HCEC 1CT (cell line): ENCODE measurements at places on chromosomes 4 and X.

DNA sequence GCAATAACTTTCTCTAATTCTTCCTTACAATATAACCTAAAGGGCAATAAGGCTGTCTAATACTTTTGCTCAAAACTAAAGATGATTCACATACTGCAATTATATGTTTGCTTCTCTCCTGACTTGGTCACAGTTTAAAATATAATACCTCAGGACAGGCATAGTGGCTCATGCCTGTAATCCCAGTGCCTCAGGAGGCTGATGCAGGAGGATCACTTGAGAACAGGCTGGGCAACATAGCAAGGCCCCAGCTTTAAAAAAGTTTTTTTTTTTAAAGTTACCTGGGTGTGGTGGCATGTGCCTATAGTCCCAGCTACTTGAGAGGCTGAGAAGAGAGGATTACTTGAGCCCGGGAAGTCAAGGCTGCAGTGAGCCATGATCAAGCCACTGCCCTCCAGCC lies 229.7 kb upstream of the GALNT7 start:
- no peak for DNase-seq

- DNase-seq, result no peak
These were observed 22.4 kb downstream of the FAM53A start for GRCh38 chr4:1661695-1662094.

GRCh38 chr4:88697141-88697540 lies 488 bp downstream of the NAP1L5 start:
- DNase-seq, result peak; percentile 2

DNA sequence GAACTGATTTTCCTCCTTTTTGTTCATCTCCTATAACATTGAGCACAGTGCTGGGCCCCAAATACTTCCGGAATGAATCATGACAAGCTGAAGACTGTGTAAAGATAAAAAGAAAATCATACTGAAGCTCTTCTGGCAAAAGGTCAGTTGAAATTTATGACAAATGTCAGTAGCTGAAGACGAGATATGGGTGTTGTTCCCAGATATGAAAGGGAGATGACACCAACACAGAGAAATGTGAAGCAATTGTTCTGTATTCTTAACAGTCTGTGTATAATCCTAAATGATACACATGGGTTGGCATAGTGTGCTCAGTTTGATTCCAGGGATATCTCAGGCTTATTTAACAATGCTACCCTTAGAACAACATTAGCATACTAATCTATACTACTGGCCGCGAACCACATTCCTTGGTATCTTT lies 170.5 kb upstream of the PITX2 start:
- DNase-seq, result no peak

DNA sequence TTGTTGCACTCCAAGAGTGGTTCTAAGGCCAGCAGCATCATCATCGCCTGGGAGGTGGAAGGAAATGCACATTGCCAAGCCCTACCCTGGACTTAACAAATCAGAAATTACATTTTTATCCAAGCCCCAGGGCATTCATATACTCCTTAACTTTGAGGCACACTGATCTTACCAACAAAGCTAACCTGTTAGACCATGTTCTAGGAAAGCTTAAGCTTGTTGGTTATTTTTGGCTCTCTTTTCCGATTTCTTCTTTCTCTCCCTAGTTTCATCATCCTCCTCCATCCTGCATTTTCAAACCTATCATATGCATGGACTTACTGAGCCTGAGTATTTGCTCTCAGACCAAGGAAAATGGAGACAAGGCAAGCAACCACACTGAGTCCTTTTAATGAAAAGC lies 133.4 kb downstream of the OPHN1 start:
- no peak for DNase-seq

- DNase-seq, result no peak
These were observed 946 bp downstream of the ANXA3 start for GRCh38 chr4:78552389-78553042.

- no peak for DNase-seq
These were observed 53.3 kb upstream of the LNX1 start for GRCh38 chr4:53644607-53645006.

DNA sequence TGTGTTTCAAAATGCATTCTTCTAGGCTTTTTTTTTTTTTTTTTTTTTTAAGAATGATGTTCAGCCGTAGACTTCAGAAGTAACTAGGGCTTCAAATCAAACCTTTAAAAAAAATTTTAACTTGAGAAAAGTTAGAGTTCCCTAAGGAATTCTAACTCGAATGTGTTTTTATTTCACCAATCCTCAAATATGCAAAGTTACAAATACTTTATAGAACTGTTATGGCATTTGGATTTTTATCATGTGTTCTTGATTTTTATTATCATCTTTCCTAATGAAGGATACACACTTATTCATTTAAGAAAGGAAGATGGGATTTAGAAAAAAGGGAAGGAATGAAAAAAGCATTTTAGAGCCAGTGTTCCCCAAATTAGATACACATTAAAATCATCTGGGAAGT lies 200.6 kb upstream of the LDB2 start:
- DNase-seq, result no peak

DNA sequence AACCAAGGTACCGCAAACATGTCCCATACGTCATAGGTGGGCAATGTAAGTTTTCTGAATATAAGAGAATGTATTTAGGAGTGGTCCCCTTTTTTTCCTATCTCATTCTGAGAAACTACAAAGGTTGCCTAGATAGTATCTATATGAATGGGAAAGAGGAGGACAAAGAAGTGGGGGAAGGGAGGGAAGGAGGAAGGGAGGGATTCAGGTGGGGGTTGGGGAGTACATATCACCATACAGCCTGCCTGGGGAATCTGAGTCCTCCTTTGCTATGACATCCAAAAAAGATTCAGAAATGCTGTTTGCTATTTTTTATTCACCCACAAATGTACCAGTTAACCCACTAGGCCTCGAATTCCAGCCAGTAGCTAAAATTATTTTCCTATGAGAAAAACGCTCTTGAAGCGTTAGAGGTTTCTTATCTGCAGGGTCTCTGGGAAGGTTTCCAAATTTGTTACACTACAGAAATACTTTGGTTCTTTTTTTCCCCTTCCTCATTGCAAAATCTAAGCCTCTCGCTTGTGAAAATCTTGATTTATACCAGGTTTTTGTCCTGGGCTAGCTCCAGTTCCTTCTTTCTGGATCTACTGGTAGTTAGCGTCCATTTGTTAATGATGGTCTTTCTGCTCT lies 212.9 kb downstream of the NSUN7 start:
- DNase-seq, result no peak

DNA sequence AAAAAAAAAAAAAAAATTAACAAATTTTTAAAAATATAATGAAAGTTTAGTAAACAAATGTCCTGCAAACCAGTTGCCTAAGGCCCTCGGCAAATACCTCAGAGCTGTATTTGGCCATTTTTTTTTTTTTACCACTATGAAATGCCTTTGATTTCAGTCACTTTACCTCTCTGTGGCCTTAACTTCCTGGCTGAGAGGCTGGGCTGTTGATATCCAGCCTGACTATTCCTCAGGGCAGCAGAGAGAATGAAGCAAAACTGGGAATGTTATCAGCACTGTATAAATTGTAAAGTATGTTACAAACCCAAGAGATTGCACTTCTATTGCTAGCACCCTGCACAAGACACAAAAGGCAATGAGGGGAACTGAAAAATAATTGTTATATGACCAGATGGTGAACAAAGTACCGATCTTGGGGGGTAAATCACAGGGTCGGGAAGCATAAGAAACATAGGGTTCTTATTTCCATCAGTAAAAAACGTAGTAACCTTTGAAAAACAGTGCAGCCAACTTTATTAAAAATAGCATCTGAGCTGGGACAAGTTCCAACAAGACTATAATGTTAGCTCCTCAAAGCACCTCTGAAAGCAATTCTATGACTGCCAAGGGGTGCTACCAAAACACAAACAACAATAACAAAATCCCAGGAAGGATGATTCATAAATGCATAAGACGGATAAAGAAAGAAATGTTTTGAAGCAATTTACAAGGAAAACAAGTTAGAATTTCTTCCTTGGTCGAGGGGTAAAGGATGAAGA lies 18.1 kb downstream of the USP46 start:
- DNase-seq, result peak; percentile 5

DNA sequence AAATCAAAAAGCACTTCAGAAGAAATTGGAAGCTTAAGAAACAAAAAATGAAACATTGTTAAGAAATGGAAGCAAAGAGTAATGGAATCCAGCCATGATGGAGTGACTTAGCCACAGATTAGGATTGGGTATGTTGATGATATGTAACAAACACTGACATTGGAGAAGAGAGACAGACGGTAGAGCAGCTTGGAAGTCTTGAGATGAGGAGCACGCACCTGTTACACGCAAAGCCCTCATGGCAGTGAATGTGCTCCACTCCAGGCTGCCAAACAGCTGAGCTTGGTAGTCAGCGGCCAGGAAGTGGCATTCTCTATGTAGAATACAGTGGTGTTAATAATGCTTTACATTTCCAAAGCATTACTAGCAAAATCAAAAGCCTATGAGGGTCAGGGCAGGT lies 56.9 kb upstream of the GPRIN3 start:
- no peak for DNase-seq
